Lung (tissue), 17 donors: ENCODE measurements at places on chromosomes 1 and 21. TPM values are rescaled to one million over a fixed set of nuclear protein-coding genes. Genes with fewer than 3 reads are reported as not detected.

- H3K27ac ChIP-seq: peak within 1 kb of the TSS; percentile 68
- peak within 1 kb of the TSS; percentile 26 for H3K4me3 ChIP-seq
- H3K4me1 ChIP-seq: peaks cover 5% of the 10 kb centered on the region
- H3K27me3 ChIP-seq: peaks cover 28% of the 10 kb centered on the region
- no peaks in the 10 kb centered on the region for H3K36me3 ChIP-seq
- DNase-seq: peak; percentile 30
These were observed at the start of gene IFNLR1 for GRCh38 chr1:24186993-24187790. TSS of gene IFNLR1 (minus strand) at chr1:24187289. CDS start at chr1:24187248, 41 bp downstream.

GRCh38 chr1:42014823-42015222 lies 96.1 kb upstream of the HIVEP3 start:
- no peaks in the 10 kb centered on the region for H3K36me3 ChIP-seq
- no peak overlapping the region for H3K27ac ChIP-seq
- no peak overlapping the region for H3K4me3 ChIP-seq
- DNase-seq: no peak

Gene FASLG
- total RNA-seq: not detected

GRCh38 chr1:229209816-229210215 lies 61.1 kb upstream of the RAB4A start:
- no peak for DNase-seq
- H3K27ac ChIP-seq: no peak overlapping the region
- H3K4me1 ChIP-seq: peaks cover 10% of the 10 kb centered on the region

DNA sequence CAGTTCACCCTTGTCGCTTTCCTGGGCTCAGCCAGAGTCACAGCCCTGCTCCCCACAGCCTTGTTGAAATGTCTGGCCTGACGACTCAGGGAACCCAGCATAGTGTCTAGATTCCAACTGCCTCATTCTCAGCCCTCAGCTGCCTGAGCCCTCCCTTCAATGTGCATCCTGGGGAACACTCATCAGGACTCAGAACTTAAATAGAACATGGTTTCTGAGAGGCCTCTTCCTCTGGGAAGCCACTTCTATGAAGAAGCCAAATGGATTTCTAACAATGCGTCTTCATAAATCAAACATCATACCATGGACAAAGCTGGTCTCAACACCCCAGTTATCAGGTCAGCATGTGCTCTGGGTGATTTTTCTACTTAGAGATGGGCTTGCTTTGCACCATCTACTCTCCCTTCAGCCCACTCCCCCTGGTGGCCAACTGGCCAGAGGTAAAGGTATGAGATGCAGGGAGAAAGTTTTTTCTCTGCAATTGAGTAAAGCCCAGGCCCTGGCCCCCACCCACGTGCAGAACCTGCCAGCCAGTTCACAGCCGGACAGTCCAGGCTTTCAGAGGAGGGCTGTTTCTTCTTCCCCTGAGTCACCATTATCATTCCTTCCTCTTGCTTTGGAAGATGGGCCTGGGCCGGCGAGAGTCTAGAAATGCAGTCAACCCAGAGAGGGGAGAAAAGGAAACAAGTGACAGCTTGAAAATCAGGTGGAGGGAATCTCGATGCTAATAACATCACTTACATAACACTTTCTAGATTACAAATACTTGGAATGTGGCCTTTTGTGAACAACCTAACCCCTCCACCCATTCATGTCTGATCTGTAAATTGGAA lies 32.1 kb downstream of the CD244 start:
- no peaks in the 10 kb centered on the region for H3K36me3 ChIP-seq
- no peak overlapping the region for H3K4me3 ChIP-seq
- H3K27me3 ChIP-seq: no peaks in the 10 kb centered on the region
- no peak overlapping the region for H3K27ac ChIP-seq

- no peak for DNase-seq
- H3K27ac ChIP-seq: no peak overlapping the region
These were observed 80.8 kb downstream of the MORN1 start for GRCh38 chr1:2310332-2311183.

DNA sequence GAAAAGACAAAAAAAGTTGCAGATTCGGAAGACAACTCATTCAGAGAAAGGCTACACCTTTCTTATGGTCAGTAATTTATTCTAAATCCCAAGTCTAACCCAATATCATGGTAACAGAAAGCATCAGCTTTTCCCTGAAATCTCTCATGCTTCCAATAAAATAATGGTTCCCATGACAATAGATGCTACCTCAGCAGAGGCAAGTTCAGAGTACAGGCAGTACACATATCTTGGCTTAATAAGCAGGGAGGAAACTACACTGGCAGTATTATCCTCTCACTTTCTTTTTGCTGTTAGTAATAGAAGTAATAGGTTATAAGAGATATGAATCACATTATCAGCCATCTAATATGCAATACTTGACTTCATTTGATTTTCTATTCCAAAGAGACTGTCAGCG lies 137.1 kb downstream of the DPYD start:
- no peak overlapping the region for H3K4me3 ChIP-seq
- no peak overlapping the region for H3K27ac ChIP-seq
- DNase-seq: no peak
- H3K27me3 ChIP-seq: no peaks in the 10 kb centered on the region
- no peaks in the 10 kb centered on the region for H3K4me1 ChIP-seq

DNA sequence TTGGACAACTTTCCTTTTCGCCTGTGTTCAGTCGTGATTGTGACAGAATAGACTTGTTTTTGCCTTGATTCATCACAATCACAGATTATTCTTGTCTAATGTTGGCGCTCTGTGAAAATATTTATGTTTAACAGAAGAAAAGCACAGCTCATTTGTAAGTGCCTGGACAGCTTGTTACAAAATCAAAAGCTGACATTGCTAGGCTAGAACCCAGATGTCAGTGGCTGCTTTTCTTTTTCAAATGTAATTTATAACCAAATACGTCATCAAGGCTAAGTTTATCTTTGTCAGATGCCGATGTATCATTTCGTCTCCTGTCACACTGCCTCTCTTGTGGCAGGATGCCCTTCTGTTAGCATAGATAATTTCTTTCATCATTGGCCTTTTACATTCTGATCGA lies 1227.3 kb downstream of the PLA2G4A start:
- no peaks in the 10 kb centered on the region for H3K36me3 ChIP-seq
- peak; percentile 35 for DNase-seq
- H3K4me1 ChIP-seq: peaks cover 8% of the 10 kb centered on the region
- no peaks in the 10 kb centered on the region for H3K27me3 ChIP-seq
- no peak overlapping the region for H3K27ac ChIP-seq
- no peak overlapping the region for H3K4me3 ChIP-seq

Gene AADACL3
- total RNA-seq: not detected

Gene TMPRSS2
- 94.5 TPM for total RNA-seq
